CD4-positive, alpha-beta memory T cell (primary cell): ENCODE measurements at places on chromosomes 4 and X.

DNA sequence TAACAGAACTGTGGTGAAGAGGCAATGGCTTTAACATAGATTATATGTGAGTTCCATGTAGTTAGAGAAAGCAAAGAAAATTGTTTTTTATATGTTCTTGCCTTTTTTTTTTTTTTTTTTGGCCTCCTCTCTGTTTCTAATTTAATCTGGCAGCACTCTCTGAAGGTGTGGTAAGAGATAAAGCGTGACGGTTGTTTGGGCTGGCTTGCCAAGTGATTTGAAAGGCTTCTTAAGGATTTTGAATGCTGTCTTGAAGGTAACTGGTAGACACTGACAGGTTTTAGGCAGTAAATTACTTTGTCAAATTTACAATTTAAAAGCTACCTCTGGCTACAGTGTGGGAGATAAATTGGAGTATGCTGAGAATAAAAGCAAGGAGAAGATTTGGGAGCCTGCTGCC, 269.3 kb upstream of the HS3ST1 start:
- DNase-seq = no peak

DNA sequence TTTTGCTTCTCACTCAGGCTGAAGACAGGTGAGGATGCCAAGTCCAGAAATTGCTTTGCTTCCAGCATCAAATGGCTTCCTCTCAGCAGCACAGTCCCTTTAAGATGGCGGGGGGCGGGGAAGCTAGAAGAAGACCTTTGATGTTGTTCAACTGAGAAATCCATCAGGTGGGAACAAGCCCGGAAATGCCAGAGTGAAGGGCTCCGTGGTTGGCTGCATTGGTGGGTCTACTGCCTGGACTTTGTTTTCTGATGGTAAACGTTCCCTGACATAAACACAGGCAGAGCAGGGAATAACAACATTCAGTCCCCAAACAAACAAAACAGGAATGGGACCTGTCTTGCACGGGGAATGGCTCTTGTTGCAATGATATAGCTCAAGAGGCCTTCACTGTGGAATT, 37.3 kb downstream of the APLN start:
- DNase-seq = no peak

DNA sequence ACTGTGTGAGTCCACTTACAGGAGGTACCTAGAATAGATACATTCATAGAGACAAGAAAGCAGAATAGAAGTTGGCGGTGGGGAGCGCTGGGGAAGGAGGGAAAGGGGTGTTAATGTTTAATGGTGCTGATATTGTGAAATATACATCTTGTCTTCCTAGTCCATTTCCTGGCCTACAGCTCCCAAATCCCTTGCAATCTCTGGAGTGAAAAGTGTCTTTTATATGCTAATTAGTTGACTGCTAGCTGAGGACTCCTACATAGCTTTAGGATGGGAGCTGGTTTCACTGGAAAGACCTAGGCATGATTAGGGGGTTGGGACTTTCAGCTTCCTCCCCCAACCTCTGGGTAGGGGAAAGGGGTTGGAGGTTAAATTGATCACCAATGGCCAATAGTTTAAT, 36.0 kb downstream of the FUNDC1 start:
- DNase-seq = no peak

- DNase-seq = no peak
These were observed 26.4 kb downstream of the KIAA1210 start for GRCh38 chrX:119101168-119101567.

GRCh38 chrX:53594354-53594753, 92.2 kb downstream of the HUWE1 start:
- no peak for DNase-seq

GRCh38 chrX:11304829-11305228, 11.6 kb downstream of the AMELX start:
- DNase-seq = no peak

DNA sequence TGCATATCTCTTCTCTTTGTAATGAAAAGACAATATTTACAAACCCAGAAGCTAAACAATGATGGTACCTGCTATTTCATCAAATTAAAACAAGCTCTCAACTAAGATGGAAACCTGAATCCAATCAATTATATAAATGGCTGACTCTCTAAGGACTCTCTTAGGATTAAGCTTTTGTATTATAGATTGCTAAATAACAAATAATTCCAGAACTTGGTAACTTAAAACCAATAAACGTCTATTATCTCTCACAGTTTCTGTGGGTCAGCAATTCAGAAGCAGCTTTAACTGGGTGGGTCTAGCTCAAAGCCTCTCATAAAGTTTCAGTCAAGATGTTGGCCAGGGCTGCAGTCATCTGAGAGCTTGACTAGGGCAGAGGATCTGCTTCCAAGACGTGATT, 12.4 kb downstream of the PHKA2 start:
- no peak for DNase-seq

- DNase-seq = no peak
These were observed 397.9 kb downstream of the PPP3CA start for GRCh38 chr4:100949350-100949935.

DNA sequence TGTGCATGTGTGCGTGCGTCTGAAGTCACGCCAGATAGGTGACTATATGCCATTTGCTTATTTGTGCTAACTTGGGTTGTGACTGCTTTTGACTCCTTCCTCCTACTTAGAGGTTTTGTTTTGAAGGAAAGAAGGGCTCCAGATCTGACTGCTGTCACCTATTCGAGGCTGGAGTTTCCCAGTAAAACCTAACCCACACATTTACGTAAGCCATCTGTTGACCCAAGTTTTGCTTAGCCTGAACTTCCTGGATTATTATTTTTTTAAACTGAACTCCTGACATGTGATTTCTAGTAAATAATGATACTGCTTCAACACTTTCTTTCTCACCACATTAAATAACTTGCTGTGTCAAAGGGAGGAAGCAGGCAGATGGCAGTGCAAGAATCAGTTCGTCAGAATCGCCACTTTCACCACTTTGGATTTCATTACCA, 41.5 kb downstream of the DTHD1 start:
- peak; percentile 79 for DNase-seq

GRCh38 chr4:172995161-172995560, 173.4 kb upstream of the GALNT7 start:
- no peak for DNase-seq

- no peak for DNase-seq
These were observed 243.3 kb downstream of the LDB2 start for GRCh38 chr4:16655111-16655510.

- DNase-seq = no peak
These were observed 991.6 kb downstream of the FAT4 start for GRCh38 chr4:126306152-126306869.

GRCh38 chr4:122212880-122213279, 60.7 kb downstream of the BLTP1 start:
- DNase-seq = no peak

DNA sequence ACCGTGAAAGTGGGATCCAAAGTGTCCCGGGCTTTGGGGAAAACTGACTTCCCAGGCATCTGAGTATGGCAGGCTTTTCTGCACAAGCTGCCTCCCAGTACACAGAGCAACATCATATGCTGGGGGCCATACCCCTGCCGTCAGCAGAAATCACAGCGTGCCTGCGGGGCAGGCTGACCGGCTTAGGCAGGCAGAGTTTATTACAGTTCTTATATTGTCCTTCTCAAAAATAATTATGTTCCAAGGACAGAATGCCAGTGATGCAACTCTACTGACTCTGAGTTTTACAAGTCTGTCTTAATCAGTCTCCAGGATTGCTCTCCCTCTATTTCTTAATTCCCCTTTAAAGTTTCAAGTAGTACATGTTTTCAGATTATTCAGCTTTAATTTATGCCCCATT, 37.0 kb downstream of the IL21 start:
- DNase-seq = no peak

- no peak for DNase-seq
These were observed 185.9 kb upstream of the GATB start for GRCh38 chr4:151946718-151947117.

DNA sequence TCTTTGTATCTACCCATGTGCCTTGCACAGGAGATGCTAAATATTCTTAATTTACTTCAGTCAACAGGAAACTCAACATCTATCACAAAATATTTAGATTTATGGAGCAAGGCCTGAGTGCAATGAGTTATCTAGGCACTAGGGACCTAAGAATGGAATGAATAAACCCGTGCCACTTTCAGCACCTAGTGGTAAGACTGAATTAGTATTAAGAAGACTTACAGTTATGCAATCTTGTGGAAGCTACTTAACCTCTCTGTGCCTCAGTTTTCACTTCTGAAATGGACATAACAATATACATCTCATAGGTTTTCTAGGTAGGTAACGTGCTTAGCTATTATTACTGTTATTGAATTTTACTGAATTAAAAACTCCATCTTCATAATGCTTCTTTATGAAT, 144.6 kb upstream of the MAP3K15 start:
- DNase-seq = no peak

- DNase-seq = no peak
These were observed 49.4 kb upstream of the PRR32 start for GRCh38 chrX:126770179-126770578.

GRCh38 chr4:24260133-24260715, 324.1 kb downstream of the DHX15 start:
- DNase-seq = no peak

- no peak for DNase-seq
These were observed 46.1 kb upstream of the FAM9C start for GRCh38 chrX:13090339-13091110.

- DNase-seq = no peak
These were observed 1.6 kb upstream of the WWC2 start for GRCh38 chr4:183097231-183098018.

DNA sequence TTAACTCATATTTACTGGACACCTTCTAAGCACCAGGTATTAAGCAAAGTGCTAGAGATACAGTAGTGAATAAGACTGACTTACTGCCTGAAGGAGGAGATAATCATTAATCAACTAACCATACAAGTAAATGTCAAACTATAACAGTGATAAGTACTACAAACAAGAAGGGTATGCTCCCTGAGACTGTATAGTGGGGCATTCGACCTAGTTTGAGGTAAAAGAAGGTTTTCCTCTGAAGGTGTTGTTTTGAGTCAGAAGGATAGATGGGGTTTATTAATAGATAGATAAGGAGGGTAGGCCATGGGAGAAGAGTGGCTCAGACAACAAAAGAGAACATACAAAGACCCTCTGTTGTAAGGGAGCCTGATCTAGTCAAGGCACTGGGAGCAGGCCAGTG, 105.4 kb downstream of the DDIT4L start:
- no peak for DNase-seq

DNA sequence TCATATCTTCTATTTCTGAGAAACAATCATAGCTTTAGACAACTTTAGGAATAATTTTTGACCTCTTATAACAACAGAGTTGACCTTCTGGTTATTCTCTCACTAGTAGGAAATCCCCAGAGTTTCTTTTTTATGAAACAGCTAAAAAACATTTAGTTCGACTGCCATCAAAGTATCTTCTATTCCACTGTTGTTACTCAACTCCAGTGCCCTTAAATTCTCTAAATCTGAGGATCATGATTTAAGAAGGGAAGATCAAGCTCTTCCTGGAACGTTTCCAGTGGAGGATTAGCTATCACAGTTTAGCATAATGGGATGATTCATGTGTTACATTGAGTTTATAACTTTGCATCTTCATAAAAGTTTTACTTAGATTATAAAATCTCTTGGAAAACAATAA, 134.9 kb upstream of the VEGFC start:
- no peak for DNase-seq

- no peak for DNase-seq
These were observed 16.4 kb upstream of the EIF4E start for GRCh38 chr4:98945297-98945850.

GRCh38 chrX:136525738-136526606, 6.0 kb upstream of the VGLL1 start:
- DNase-seq = no peak

- DNase-seq = no peak
These were observed 172.5 kb downstream of the SH2D1A start for GRCh38 chrX:124518885-124519284.

- DNase-seq = peak; percentile 32
These were observed 434.7 kb downstream of the PACRGL start for GRCh38 chr4:21134994-21135393.

GRCh38 chr4:76607266-76607799, 172.3 kb downstream of the SHROOM3 start:
- DNase-seq = no peak

DNA sequence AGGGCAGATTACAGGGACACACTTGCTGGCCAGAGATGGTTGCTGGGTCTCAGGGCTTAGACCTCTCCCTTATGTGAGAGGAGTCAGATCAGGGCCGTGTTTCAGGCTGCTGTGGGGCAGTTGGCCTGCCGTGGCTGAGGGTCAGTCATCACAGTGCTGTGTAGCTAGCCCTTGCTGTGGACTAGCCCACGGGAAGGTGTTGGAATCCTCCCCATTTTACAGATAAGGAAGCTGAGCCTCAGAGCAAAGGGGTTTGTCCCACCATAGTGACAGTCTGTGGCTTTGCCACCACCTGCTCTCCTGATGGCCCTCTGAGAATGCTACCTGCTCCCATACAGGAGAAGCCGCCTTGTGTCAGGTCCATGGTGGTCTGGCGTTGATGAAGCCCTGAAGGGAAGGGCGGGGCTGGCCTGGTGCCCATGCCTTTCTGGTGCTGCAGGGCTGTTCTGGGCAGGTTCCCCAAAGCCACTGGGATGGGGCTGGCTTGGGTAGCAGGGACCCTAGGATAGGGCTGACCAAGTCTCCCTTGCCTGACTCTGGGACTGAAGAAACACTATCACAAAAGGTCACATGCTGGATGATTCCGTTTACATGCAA, 2.4 kb upstream of the FAM53A start:
- no peak for DNase-seq

DNA sequence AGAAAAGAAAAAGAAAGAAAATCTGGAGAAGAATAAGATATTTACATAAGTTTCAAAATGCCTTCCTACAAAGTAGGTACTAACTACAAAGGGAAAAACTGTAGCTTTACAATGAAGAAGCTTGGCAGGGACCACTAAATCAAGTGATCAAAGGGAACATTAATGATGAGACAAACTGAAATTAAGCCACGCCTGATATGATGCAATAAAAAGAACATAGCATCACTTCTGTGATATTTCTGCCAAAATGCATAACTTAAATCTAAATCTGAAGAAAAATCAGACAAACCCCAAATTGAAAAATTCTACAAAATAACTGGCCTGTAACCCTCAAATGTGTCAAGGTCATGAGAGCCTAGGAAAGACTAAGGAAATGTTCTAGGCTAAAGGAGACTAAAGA, 8.9 kb upstream of the DCLK2 start:
- DNase-seq = no peak

DNA sequence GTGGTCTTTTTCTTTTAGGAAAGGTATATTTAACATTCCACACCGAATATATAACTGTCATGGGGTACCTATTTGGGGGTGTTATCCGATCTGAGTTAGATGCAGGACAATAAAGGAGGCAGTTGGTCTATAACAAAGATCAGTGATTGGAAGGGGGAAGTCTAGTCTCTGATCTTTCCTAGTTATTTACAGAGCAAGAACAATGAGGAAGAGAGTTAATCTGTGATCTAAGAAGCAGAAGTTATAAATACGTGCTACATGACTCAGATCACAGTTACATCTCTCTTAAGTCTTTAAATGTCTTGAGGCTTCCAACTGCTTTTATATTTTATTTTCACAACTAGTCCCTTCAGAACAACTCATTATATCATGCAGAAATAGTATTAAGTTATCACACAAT, 33.2 kb upstream of the ARMCX4 start:
- no peak for DNase-seq
